Stimulated activated CD4-positive, alpha-beta T cell treated with anti-CD3 and anti-CD28 coated beads, Interleukin-1b, Interleukin-23, amount 100 ng/mL, for 1 hour (primary cell): ENCODE measurements at places on chromosomes 6 and 20.

DNA sequence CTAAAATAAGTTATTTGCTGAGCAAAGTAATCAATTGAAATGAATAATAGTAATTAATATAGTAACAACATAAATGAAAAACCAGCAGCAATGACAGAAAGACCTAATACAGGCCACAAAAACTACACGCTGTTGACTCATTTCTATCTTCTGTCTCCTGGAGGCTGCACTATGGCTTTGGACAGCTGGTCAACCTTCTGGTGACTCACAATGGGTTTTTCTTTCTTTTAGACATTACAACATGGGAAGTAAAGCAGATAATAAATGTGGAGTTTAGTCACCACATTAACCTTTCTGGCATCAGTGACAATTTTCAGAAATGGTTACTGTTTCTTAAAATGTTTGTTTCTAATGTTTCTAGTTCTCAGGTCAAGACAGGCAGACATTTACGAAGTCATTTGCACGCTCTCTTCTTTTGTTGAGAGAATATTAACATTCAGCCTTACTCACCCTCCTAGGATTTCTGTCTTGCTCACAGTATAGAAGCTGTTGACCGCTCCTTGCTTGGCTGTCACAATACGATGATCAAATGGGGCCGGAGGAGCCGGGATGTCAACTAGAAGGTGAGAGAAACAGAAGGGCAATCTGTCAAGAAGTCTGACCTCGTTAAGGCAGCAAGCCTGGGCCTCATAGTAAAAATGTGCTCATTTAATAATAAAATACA lies 62.2 kb downstream of the MYLK4 start:
- no peak for DNase-seq

DNA sequence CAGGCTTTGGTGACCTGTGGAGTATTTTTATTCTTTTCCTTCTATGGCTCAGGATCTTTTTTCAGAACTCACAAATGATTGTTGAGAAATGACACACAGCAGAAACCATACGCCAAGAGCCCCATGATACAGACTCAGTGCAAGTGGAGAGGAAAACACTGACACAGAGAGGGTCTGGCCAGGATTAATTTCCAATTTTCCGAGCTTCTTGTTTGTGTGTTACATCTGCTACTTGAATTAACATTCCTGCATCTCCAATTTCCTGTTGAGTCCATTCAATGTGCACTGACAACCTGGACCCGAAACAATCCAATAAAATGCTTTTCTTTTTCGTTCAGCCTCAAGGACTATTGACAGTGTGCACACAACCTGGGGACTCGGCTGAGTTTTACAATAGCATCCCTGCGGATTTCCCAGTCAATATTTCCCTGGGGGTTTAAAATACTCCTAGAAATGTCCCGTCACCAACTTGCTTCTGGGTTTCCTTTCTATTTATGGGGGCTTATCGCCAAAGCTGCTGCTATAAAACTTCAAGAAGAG lies 4.9 kb upstream of the MLN start:
- no peak for DNase-seq

- no peak for DNase-seq
Observed at GRCh38 chr6:136051140-136051775, 198.9 kb downstream of the MTFR2 start.

DNA sequence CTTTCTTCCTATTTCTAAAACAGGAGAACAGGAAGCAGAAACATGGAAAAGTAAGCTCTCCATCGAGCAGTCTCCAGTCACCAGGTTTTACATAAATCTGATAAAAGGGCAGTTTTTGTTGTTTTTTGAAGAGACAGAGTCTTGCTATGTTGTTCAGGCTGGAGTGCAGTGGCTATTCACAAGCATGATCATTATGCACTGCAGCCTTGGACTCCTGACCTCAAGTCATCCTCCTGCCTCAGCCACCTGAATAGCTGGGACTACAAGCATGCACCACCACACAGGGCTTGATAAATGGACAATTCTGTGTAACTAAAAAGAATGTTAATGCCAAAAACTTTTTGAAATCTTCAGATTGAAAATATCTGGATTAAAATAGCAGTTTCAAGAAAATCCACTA lies 23.8 kb downstream of the SAMHD1 start:
- no peak for DNase-seq

DNA sequence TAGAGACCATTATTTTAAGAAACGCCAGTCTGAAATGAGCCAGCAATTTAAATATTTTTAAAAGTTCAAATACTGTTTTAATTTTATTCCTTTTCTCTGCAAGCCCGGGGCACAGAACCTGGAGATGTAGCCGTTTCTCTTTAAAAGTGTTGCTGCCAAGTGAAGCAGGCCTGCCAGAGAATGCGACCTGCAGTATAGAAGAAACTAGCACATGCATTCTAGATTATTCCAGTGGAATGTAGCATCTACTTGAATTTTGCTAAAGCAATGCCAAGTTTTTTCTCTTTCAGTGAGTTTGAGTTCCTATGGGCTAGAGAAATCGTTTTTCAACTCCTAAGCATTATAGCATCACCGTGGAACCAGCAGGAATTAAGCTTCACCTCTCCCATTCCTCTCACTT lies 101.3 kb downstream of the QRSL1 start:
- no peak for DNase-seq

GRCh38 chr6:138957484-138957883 lies 30.6 kb downstream of the REPS1 start:
- no peak for DNase-seq

DNA sequence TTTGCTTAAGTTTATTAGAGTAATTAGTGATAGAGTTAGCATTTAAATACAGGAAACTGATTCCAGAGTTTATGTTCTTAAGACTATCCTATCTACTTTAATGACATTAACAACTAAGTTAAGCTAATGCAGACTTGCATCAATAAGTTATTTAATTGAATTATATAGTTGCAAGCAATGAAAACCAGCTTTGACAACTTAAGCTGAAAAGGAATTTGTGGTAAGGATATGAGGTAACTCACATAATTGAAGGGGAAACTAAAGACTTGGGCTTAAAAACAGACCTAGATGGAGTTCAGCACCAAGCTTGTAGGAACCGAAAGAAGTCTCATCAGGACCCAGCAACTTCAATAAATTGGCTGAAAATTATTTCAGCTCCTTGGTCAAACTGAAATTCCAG lies 222.3 kb downstream of the IBTK start:
- no peak for DNase-seq

- DNase-seq: no peak
Observed at GRCh38 chr20:63261060-63261794, 7.0 kb upstream of the NKAIN4 start.

DNA sequence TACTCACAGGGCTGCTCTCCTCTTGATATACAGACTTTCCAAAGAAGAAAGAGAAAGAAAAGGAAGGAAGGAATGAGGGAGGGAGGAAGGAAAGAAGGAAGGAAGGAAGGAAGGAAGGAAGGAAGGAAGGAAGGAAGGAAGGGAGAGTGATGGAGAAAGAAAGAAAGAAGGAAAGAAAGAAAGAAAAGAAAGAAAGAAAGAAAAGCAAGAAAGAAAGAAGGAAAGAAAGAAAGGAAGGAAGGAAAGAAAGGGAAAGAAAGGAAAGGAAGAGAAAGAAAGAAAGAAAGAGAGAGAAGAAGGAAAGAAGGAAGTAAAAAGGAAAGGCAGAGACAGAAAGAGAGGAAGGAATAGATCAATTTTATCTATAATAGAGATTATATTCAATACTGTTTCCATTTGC lies 1257.4 kb downstream of the EPHA7 start:
- no peak for DNase-seq

DNA sequence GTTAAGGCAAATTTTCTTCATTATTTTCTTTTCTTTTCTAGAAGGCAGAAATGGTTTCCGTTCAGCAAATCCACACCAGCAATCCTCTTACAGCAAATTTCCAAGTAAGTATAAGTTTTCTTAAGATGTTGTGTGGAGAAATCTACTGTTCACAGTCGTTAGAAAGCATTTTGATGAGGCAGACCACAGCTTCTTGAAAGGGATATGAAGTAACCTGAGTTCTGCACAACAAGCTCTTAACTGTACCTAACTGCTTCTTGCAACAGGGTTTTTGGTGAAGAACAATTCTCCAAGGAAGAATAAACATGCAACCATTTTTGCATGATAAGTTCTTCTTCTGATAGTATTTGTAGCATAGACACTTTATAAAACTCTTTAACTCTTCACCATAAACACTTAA lies 45.3 kb upstream of the STXBP5 start:
- DNase-seq: no peak

GRCh38 chr6:36752187-36752885 lies 54.7 kb downstream of the RAB44 start:
- DNase-seq: no peak

GRCh38 chr6:126909493-126909892 lies 209.0 kb upstream of the RSPO3 start:
- DNase-seq: no peak

DNA sequence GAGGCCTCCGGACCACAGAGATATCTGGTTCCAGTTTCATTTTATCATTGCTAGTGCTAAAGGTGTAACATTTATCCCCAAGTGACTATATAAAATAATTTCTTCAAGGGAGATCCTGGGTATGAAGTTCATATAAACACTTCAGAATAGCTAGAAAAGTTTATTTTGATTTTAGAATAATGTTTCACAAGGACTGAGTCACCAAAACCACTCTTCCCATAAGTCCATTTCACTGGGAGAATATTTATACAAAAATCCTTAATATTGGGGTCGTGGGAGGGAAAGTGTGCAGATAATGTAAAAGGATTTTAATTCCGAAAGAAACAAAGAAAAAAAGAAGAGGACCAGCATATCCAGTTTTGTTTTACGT lies 128.1 kb downstream of the ISM1 start:
- DNase-seq: no peak

DNA sequence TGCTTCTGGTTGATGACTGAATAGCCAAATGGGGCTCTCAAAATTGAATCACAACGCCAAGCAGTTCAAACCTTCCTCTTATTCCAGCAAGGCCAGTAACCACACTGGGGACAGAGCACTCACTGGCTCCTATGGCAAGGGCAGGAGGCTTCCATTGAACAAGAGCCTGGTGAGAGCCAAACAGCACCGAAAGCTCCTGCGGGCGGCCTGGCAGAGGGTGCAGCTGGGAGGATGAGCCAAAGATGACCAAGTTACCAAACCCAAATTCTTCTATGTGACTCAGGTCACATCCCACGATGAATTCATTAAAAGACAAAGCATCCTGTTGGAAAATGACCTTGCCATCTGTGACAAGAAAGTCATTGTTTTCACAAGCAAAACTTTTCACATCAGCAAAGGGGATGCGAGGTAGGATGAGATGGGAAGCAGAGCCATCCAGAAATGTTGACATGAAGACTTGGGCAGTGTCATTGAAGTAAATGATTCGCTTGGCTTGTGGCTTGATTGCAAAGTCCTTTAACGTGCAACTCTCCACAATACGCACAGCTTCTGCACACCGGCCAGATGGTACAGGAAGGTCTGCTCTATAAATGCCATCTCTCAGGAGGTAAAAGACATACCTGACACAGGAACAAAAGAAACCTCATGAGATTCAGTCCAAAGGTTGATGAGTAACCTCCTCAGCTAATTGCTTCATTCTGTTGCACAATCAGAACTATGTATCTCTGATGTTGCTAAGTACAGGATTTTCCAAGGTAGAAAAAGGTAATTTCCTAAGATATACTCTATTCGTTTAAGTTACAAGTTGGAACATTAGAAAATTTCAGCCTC lies 36.3 kb downstream of the ROS1 start:
- no peak for DNase-seq

GRCh38 chr6:31203345-31203979 lies 33.0 kb upstream of the POU5F1 start:
- DNase-seq: no peak

GRCh38 chr6:156699017-156699421 lies 78.2 kb upstream of the ARID1B start:
- DNase-seq: no peak

DNA sequence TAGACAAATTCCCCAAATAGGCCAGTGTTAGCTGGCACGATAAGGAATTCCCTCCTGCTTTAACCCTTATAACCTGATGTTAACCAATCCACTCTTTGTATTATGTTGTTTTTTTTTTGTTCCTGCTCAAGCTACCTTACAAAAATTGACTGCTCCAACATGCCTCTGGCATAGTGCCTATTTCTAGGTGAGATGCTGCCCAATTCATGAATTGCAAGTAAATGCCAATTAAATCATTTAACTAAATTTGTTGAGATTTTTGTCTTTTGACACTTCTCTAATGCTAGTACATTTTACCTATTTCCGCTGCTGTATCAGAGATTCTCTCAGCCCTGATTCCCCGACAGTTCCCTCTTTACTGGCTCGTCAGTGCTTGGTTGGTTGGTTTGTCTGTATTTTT lies 66.5 kb downstream of the HECA start:
- no peak for DNase-seq

DNA sequence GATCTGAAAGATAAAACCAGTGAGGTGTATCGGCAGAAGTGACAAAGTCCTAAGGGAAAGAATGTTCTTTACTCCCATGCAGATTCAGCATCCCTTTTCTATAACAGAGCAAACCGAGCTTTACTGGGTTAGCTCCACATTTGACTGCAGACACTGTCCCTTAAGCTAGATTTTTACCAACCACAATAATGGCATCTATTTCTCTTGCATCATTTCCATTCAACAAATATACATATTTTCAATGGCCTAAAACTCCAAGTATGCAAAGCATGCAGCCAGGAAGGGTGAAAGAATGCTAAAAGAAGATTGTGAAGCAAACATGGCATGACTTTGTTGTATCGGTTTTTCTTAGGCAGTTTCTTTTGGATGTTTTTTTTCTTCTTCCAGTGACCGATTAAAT lies 255.4 kb downstream of the OGFRL1 start:
- no peak for DNase-seq

DNA sequence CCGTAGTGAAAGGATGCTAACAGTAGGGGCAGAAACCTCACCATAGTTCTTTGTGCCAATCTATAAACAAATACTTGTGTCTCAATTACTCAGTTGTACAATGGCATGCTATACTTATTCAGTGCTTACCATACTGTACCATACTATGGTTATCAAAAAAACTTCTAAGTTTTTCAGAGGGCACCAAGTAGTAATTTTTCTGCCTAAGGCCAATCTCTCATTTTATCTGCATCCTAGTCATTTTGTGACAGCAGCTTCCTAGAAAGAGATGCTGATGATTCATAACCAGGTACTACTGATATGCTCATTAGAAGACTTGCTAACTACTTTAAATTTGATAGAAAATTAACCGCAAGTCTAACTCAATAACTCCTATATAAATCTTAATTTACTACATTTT lies 42.9 kb downstream of the TMEM244 start:
- no peak for DNase-seq

- DNase-seq: no peak
Observed at GRCh38 chr6:63816401-63816981, 180.9 kb downstream of the PHF3 start.

- DNase-seq: no peak
Observed at GRCh38 chr20:58621906-58622548, 29.1 kb upstream of the STX16 start.
